Karpas-422 (cell line): ENCODE measurements at places on chromosomes 3 and 15.

DNA sequence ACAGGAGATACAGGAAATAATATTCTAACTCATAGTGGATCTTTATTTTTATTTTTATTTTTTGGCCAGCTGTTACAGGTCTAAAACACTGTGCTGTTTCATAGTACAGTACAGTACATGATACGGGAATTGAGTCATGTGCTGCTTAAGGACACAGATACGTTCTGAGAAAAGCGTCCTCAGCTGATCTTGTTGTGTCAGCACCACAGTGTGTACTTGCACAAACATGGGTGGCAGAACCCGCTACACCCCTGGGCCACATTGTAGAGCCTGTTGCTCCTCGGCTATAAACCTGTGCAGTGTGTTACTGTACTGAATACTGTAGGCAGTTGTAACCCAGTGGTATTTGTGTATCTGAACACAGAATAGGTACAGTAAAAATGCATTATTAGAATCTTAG lies 183.4 kb downstream of the OR4M2 start:
- no peak overlapping the region for H3K27ac ChIP-seq
- no peaks in the 10 kb centered on the region for H3K27me3 ChIP-seq
- no peak overlapping the region for H3K4me3 ChIP-seq
- no peaks in the 10 kb centered on the region for H3K36me3 ChIP-seq
- no peak for DNase-seq

DNA sequence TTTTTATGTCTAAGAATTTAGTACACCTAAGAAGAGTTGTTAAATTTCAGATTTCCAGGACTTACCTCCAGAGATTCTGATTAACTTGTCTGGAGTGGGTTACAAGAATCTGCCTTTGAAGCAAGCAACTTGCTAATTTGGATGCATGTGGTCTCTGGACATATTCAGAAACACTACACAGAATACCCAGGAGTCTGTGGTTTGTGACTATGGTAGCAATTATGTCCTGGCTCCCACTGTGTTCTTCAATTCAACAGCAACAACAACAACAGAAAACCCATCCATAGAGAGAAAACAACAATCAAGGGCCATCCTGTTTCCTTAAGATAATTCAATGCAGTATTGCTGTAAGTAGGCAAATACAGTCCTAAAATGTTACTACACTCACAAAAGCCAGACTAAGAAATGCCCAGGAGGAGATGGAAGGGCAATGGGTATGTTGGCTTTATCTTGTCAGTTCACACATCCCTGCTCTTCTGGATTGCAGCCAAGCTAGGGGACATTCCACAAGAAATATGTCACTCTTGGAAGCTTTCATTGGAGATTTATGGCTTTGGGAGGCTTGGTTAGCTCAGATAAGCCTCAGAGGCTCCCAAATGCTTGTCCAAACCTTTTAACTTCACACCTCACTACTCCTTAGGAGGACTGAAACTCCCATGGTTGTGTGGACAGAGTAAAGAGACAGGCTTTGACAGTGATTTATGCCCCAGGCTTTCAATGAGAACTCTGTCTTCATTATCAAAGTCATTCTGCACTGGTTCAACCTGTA lies 99.4 kb upstream of the MRPL3 start:
- no peak for DNase-seq
- no peaks in the 10 kb centered on the region for H3K4me1 ChIP-seq
- H3K27ac ChIP-seq: no peak overlapping the region
- no peaks in the 10 kb centered on the region for H3K27me3 ChIP-seq
- no peaks in the 10 kb centered on the region for H3K36me3 ChIP-seq
- no peak overlapping the region for H3K4me3 ChIP-seq

- peaks cover 6% of the 10 kb centered on the region for H3K36me3 ChIP-seq
- H3K4me1 ChIP-seq: no peaks in the 10 kb centered on the region
- DNase-seq: no peak
- H3K4me3 ChIP-seq: no peak overlapping the region
Measured at GRCh38 chr3:52099001-52099401, 42.6 kb upstream of the DUSP7 start.

DNA sequence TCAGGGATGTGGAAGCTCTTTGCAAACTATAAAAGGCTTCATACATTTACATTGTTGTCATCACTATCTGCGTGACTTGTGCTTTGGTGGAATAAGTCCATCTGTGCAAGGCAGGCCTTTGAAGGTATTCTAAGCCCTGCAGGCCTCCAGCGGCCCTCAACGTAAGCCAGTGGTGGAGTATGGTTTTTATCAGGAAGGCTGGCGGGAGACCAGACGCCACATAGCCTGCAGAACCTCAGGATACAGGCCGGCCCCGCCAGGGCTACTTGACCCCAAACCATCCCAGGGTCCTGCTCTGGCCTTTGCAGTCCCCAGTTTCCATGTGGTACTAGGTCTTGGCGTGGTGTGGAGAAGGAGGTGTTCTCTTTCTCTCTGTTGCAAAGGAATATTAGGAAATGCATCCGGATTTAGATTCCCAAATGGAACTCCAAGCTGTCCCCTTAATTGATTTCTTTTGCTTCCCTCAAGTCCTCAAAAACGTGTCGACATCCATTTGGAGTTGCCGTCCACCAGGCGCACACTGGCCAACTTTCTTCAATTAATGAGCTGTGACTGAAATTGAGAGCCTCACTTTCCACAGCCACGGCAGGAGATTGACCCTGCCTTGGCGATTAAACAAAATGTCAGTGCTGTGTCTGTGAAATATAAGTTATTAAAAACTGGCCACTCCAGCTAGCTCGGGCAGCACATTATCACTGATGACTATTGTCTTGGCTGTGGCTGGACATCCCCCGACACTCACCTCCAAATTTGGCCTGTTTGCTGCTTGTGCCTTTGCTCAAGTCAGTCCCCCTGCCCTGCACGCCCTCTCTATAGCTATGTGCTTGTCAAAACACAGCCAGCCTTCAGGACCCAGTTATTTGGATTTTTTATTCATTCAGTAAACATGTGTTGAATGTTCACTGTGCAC lies 239.8 kb upstream of the TLE3 start:
- no peak overlapping the region for H3K27ac ChIP-seq
- no peak for DNase-seq
- H3K4me3 ChIP-seq: no peak overlapping the region
- no peaks in the 10 kb centered on the region for H3K36me3 ChIP-seq
- H3K4me1 ChIP-seq: peaks cover 4% of the 10 kb centered on the region; the same call in 1 of the 2 replicates
- no peaks in the 10 kb centered on the region for H3K27me3 ChIP-seq

- H3K4me3 ChIP-seq: no peak overlapping the region
- H3K4me1 ChIP-seq: peaks cover 3% of the 10 kb centered on the region
- no peaks in the 10 kb centered on the region for H3K27me3 ChIP-seq
- H3K27ac ChIP-seq: no peak overlapping the region
Measured at GRCh38 chr3:48064292-48064829, 48.1 kb upstream of the MAP4 start.

DNA sequence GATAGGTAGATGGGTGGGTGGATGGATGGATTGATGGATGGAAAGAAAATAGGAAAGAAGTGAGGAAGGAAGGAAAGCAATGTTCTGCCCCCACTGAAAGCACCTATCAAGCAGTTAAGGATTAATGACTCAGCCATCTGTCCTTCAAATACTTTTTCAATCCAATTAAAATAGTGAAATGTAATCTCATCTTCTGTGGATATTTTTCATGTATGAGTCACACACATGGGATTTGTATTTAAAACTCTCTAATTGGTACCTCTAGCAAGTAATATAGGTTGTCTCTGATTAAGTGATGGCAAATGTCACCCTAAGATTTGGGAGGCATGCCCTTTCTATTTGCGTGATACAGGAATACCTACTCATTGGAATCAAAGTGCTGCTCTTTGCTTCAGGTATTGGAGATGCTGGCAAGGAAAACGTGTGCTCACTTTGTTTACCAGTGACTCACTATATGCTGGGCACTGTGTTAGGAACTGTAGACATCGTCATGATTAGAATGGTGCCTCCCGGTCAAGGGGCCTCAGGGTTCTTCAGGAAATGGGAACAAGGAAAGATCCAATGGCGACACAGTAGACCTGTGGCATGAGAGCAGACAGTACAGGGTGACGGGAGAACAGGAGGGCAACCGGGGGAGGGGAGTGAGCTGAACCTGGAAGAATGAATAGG lies 230.1 kb downstream of the CLSTN2 start:
- H3K36me3 ChIP-seq: no peaks in the 10 kb centered on the region
- no peak overlapping the region for H3K4me3 ChIP-seq
- no peaks in the 10 kb centered on the region for H3K4me1 ChIP-seq
- no peaks in the 10 kb centered on the region; the same call in 1 of the 2 replicates for H3K27me3 ChIP-seq

- no peaks in the 10 kb centered on the region for H3K4me1 ChIP-seq
- H3K27ac ChIP-seq: no peak overlapping the region
- no peaks in the 10 kb centered on the region for H3K27me3 ChIP-seq
- DNase-seq: peak; percentile 46
- no peak overlapping the region for H3K4me3 ChIP-seq
- no peaks in the 10 kb centered on the region for H3K36me3 ChIP-seq
Measured at GRCh38 chr15:57364282-57365007, 11.9 kb upstream of the CGNL1 start.

DNA sequence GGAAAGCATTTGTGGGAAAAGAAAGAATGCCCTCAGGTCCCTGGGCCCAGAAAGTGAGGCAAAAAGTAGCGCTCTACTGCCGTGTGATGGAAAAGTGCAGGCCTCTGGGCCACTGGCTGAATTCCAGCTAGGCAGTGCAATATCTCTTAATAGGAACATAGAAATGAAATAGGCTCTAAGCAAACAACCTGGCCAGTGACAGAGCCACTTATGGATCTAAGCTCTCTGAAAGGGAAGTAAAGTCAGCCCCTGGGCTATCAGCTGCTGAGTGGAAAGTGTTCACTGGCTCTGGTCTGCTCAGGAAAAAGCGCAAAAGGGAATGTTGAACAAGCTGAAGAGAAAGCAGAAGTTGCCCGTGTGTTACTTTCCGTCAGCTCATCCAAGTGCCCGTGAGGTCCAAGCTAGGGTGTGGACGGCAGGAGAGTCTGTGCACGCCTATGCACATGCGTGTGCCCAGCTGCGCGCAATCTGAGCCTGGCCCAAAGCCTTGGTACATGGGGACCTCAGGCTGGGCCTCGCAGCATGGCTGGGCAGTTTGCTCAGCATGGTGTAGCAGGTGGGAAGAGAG lies 74.0 kb upstream of the RAD18 start:
- H3K27ac ChIP-seq: no peak overlapping the region
- H3K4me1 ChIP-seq: no peaks in the 10 kb centered on the region
- H3K27me3 ChIP-seq: no peaks in the 10 kb centered on the region
- DNase-seq: no peak

DNA sequence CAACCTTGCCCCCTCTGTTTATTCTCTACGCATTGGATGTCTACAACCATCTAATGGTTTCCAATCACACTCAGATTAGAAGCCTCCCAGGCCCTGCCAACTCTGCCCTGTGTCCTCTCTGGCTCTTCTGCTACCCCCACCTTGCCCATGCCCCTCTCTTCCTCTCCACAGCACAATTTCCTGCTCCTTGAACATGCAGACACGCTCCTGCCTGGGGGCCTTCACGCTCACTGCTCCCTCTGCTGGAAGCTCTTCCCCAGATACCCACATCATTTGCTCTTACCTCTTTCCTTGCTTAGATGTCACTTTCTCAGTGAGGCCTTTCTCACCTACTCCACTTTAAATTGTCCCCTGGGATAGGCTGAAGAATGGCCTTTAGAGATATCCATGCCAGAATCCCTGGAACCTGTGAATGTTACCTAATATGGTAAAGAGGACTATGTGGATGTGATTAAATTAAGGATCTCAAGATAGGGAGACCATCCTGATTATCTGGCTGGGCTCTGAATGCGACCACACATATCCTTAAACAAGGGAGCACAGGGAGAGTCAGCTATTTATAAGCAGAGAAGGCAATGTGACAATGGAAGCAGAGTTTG lies 9.9 kb downstream of the KY start:
- no peaks in the 10 kb centered on the region for H3K36me3 ChIP-seq
- peak; percentile 74 for DNase-seq

DNA sequence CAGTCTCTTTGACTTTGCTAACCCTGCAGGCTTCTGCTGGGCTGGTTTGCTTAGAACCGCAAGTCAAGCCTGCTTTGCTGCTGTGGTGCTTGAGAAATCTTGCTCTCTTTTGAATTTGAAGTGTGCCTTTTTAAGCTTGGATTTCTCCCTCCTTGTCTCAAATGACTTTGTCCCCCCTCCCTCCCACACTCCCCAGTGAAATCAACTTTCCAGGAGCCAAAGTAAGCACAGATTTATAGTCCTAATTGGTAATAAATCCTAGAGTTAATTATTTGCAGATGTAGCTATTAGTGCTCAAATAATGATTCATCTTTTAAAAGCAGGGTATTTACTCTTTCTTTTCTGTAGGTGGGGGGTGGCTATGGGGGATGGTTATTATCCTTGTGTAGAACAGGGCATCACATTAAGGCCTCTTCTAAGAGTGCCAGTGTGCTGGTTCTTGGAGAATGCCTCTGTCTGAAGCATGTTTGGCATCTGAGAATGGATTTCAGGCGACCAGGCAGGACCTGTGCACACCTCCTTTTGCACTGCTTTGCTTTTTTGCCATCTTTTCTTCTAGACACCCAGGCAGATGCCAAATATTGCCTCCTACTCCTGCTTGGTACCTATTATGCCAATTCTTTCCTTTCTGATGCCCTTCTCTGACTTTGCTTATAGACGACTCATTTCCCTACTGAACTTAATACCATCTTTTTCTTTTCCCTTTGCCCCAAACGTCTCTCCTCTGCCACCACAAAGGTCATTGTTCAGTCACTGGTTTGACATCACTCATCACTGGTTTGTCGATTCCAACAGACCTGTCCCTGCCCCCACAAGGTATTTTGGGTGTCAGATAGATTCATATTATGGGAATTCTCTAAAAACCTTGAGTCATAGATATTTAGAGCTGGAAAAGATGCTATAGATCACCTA lies 50.7 kb downstream of the CLDN11 start:
- H3K36me3 ChIP-seq: no peaks in the 10 kb centered on the region
- 0 out of 2 replicates have a peak, but pooled peaks cover 2% of the 10 kb centered on the region for H3K27me3 ChIP-seq
- H3K27ac ChIP-seq: no peak overlapping the region
- no peak for DNase-seq
- H3K4me1 ChIP-seq: peaks cover 6% of the 10 kb centered on the region
- no peak overlapping the region for H3K4me3 ChIP-seq

- no peaks in the 10 kb centered on the region for H3K36me3 ChIP-seq
- H3K27me3 ChIP-seq: no peaks in the 10 kb centered on the region
- no peak for DNase-seq
- H3K4me1 ChIP-seq: no peaks in the 10 kb centered on the region
- no peak within 1 kb of the TSS for H3K27ac ChIP-seq
Measured at GRCh38 chr15:64775551-64776401, at the start of gene RBPMS2. TSS of gene RBPMS2 (minus strand) at chr15:64775589. CDS start at chr15:64775319, 270 bp downstream.

GRCh38 chr3:187610981-187611511 lies 59.1 kb downstream of the SST start:
- H3K27me3 ChIP-seq: no peaks in the 10 kb centered on the region
- no peak for DNase-seq
- no peak overlapping the region for H3K4me3 ChIP-seq
- H3K4me1 ChIP-seq: no peaks in the 10 kb centered on the region
- no peaks in the 10 kb centered on the region for H3K36me3 ChIP-seq

DNA sequence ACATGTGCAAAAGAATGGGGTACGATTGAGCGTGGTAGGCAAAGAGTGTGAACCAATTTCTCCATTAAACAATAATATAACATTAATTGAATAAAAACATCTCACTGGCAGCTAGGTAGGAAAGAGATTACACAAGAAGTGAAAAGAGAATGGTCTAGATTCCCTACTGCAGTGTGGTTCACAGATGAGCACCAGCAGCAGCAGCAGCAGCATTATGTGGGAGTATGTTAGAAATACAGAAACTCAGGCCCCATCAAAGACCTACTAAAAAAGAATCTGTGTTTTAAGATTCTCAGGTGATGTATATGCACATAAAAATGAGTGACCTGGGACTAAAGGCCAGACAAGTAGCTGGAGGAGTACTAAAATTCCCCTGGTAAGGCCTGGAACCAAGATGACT lies 118.2 kb downstream of the ADAM10 start:
- H3K27me3 ChIP-seq: no peaks in the 10 kb centered on the region
- no peak for DNase-seq
- no peak overlapping the region for H3K27ac ChIP-seq
- H3K36me3 ChIP-seq: peaks cover 29% of the 10 kb centered on the region
- peaks cover 12% of the 10 kb centered on the region for H3K4me1 ChIP-seq
